ENCODE measurements at places on chromosomes 2 and 18.

DNA sequence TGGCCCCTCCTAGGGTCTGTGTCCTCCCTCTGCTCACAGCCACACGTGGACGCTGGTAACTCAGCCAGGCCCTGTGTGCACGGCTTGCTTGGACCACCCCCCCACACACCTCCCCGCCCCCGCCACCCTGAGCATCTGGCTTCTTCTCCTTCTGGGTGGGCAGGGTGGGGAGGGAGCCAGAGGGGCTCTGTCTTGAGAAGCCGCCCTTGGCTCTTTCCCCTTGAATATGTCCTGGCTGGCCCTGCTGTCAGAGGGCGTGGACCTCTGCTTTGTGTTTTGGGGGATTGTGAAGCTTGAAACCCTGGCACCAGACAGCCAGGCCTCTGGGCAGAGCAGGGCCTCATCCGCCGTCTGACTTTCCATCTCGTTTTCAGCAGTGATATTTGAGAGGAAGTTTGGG lies 72.1 kb downstream of the GLI2 start:
- DNase-seq: no peak

DNA sequence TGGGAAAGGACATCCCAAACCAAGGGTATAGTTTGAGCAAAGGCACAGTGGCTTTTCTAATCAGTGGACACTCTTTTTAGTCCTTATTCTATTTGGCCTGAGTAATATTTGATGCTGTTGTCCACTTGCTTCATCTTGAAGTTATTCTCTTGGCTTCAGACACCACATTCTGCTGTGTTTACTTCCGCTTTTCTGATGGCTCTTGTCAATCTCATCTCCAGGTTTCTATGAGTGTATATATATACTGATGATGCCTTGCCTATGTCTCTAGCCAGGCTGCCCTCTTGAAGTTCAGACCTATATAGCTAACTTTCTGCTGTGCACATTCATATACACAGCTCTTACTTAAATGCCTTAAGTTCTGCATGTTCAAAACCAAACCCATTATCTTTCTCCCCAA lies 83.1 kb downstream of the EFEMP1 start:
- DNase-seq: no peak

DNA sequence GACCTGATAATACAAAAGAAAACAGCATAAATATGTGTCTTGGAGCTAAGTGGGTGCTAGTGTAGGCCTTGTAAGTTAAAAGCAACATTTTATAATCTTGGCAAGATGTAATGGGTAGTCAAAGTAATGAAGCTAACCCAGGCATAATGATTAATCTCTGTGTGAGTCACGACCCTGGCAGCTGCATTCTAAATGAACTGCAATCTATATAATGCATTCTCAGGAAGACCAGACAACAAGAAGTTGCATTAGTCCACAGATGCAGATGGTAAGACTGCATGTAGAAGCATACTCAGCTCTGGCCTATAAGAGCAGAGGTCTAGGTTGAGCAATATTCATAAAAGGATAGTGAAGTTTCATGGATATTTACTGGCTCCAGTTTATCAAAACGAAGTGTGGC lies 85.6 kb upstream of the ETAA1 start:
- DNase-seq: no peak

DNA sequence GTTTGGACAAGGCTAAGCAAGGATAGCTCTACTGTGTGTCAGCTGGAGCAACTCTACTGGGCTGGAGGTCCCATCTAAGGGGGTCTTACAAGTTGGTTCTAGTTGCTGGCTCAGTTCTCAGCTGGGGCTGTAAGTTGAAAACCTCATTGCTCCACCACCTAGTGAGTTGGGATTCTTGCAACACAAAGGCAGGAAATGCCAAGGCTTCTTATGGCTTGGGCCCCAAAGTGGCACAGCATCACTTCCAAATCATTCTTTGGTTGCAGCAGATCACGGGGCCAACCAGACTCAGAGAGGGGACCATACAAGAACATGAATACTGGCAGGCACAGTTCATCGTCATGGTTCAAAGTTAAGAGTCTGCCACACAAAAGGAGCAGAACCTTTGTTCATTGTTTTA lies 332.7 kb downstream of the LRRTM1 start:
- no peak for DNase-seq

DNA sequence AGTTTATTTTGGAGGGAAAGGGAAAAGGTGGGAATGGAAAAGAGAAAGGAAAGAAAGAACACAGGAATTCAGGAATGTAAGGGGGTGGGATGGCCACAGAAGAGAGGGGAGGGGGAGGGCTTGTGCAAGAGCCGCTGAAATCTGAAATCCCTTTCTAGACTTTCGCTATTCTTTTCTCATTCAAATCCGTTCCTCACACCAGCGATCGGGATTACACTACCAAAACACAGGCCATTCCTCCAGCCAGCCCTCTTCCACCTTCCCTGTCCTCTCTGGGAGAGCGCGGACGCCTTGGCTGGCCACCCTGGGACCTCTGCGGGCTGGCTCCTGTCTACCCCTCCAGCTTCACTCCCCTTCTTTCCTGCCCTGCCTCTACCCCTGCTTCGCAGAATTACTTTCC lies 102.3 kb downstream of the CDCA7 start:
- no peak for DNase-seq

DNA sequence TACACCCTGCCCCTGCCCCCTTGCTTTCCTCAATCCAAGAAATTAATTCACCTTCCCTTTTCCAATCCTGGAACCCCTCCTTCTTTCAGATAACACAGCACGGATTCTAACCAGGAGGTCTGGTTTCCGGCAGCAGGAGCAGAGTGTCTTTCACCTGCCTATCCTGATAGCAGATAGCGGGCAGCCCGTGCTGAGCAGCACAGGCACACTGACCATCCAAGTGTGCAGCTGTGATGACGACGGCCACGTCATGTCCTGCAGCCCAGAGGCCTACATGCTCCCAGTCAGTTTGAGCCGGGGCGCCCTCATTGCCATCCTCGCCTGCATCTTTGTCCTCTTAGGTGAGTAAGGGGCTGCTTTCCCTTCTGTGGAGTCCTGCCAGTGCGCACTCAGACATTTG lies 216.7 kb downstream of the CDH20 start:
- no peak for DNase-seq

- DNase-seq: no peak
Observed at GRCh38 chr2:102080451-102081242, 61.9 kb upstream of the IL1R1 start.

DNA sequence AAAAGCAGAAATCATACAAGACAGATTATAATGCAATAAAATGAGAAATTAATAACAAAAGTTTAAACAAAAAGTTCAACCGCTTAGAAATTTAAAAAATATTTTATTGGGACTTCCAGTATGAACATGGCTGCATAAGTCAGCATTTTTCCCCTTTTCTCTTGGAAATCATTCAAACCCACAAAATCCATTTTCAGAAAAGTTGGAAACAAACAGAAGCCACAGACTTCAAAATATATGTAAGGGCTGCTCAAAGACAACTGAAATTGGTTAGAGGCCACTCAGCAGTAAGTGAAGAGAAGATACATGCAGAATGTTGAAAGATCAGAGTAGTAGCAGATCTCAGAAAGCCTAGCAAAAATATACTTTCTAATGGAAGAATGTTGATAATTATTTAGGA lies 194.0 kb downstream of the DYSF start:
- no peak for DNase-seq

- no peak for DNase-seq
Observed at GRCh38 chr2:120294008-120294340, 41.3 kb downstream of the RALB start.

DNA sequence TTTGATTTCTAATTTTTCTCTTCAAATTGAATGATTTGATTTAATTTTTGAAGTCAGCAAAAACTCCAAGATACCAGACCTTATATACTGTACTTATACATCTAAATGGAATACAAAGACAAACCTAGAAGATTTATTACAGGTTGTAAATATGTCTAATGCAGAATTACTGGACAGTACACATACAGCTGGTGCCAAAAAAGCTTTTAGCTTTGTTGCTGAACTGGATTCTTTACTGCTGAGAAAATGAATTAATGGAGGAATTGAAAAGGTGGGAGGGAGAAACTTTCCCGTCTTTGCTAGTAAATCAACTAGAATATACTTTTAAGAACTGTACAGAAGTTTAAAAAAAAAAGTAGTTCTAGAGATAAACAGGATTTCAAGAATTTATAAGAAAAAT lies 17.5 kb downstream of the C1D start:
- DNase-seq: no peak

DNA sequence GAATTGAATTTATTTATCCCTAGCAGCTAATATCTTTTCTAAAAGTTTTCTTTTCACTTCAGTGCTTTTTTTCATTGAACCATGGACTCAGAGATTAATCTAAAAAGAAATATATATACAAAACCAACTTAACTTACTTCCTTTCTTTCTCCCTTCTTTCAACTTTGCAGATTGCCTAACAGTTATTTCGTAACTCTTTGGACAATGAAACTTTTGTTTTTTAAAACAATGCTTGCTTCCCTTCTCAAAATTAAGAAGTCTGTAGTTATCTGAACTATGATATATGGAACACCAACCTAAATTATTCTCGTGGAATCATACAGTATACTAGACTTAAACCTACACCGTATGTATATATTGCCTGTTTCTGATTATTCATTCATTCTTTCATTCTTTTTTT lies 62.9 kb downstream of the MIB1 start:
- DNase-seq: no peak

GRCh38 chr2:85277416-85278158 lies 50.2 kb downstream of the TGOLN2 start:
- no peak for DNase-seq

DNA sequence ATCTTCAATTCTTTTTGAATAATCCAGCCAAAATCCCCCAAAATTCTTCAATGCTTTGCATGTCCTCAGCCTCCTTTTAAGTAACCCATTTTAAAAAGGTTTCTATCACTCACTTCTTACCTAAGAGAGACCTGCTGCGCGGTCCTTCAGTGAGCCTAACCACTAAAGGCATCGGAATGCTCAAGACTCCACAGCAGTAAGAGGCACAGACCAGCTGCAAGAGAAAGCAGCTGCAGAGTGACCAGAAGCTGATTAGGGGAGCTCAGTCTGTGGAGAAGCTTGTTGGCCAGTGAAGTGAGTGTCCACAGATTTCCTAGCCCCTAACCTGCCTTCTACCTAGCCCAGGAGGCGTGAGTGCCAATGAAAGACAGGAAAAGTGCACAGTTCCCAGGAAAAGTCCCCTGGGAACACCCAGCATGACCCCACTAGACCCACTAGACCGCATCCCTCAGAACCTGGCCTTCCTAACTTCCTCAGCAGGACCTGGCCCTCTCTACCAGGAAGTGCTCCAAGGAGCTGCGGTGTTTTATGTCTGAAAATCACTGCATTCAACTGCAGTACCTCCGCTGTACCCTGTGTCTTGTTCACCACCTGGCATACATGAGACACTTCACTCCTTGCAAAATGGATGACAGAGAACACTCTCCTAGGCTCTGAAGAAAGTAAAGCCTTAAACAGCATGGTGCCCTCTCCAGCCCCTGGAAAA lies 10.1 kb downstream of the MBOAT2 start:
- no peak for DNase-seq

GRCh38 chr2:235868645-235869044 lies 299.5 kb downstream of the GBX2 start:
- no peak for DNase-seq

- no peak for DNase-seq
Observed at GRCh38 chr18:38961880-38962279, 1396.3 kb upstream of the CELF4 start.

- DNase-seq: no peak
Observed at GRCh38 chr2:25684577-25685473, 11.4 kb upstream of the DTNB start.

- DNase-seq: no peak
Observed at GRCh38 chr2:97951155-97951680, 44.5 kb downstream of the TMEM131 start.

GRCh38 chr2:1849450-1849849 lies 105.1 kb upstream of the PXDN start:
- no peak for DNase-seq

- DNase-seq: no peak
Observed at GRCh38 chr2:219104107-219105035, 43.6 kb upstream of the IHH start.

- no peak for DNase-seq
Observed at GRCh38 chr2:104863468-104864279, 9.8 kb downstream of the POU3F3 start.

- no peak for DNase-seq
Observed at GRCh38 chr18:48555465-48555995, 16.7 kb downstream of the CTIF start.

- no peak for DNase-seq
Observed at GRCh38 chr18:74066018-74066417, 81.6 kb downstream of the FBXO15 start.

GRCh38 chr2:112690853-112691401 lies 29.9 kb upstream of the NT5DC4 start:
- peak; percentile 50 for DNase-seq

DNA sequence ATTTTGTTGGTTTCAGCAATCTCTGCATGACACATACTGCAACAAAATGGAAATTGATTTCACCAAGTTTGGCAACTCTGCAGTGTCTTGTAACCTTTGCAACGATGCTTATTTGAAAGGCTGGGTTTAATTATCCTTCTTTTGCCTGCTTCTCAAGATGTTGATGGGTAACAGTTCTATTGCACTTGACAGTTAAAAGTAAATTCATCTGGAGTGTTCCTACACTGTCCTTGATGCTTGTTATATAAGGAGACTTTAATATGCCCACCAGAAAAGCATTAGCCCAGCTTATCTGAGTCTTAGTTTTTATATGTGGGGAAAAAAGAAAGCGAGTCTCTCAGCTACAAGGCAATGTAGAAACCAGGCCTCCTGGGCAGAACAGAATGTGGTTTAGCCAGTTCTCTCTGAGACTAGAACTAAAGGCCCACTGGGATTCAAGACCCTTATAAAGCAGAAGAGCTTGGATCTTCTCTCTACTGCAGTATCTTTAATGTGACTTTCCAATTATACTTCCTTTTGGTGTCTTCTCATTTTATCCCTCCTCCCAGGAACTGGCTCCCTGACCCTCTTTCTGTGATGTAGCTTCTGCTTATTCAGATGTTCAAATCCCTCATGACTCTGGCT lies 106.8 kb upstream of the LYPD6 start:
- DNase-seq: no peak

- DNase-seq: no peak
Observed at GRCh38 chr2:144140891-144141290, 379.0 kb downstream of the ZEB2 start.

DNA sequence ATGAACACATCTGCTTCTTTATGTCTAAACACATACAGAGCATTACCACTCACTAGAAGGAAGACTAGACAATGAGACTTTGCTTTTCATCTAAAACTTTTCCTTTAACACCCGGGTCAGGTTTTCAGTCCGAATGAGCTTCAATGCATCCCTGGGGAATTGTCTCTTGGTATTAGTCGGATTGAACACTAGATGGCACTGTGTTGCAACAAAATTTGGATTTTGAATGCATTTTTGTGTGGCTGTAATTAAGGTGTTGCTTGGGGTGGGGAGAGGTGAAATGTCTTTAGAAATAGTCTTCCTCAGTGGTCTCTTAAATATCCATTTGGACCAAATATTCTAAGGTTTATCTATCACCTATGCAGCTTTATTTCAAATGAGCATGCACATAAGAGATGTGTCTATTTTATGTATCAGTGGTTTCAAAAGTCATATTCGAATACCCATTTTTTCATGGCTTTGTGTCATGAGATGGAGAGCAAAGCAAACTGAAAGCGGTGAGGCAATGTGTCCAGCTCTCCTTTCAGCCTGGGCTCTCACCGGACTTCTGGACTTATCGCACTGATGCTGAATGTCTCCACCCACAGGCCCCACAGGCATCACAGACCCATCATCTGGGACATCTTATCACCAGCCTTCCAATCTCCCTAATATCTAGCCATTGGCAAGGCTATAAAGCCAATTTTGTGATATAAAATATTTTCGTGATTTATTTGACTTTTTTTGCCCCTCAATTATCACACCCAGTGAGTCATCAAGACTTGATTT lies 510.3 kb downstream of the RNF144A start:
- no peak for DNase-seq

Data from stimulated activated CD8-positive, alpha-beta memory T cell treated with anti-CD3 and anti-CD28 coated beads, Interleukin-7, amount 100 ng/mL, for 4 hours (primary cell).